ENCODE measurements at places on chromosomes 1 and 21.

DNA sequence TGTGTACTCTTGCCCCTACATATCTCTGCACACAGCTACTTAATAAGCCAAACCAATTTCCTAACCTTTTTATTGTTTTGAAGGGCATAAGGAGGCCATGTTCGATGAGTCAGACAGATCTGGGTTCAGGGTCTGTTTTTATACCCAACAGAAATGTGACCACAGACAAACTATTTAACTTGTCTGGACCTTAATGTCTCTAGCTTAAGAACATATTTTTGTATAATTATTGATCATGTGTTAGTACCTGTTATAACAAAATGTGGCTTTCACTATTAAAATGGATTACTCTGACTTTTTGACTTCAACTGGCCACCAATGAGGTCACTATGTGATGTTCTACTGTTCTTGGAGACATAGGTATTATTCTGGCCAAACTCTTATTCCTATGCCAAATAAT, 507.8 kb upstream of the USP24 start:
- DNase-seq, result no peak

DNA sequence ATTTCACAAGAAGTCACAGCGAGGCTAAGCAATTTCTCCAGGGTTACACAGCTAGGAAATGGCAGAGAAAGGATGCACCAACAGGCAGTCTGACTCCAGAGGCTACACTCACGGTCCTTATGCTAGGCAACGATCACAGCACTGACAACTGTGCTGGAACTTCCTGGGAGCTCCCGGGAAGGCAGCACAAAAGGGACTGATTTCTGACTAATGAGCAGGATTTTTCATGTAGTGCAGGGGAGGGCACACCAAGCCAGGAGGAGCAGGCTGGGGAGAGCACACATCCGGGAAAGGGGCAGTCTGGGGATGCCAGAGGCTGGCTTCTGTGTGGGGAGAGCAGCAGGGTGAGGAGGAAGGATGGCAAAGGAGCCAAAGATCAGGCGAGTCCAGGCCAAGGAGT, 486.7 kb downstream of the OMA1 start:
- DNase-seq, result no peak

DNA sequence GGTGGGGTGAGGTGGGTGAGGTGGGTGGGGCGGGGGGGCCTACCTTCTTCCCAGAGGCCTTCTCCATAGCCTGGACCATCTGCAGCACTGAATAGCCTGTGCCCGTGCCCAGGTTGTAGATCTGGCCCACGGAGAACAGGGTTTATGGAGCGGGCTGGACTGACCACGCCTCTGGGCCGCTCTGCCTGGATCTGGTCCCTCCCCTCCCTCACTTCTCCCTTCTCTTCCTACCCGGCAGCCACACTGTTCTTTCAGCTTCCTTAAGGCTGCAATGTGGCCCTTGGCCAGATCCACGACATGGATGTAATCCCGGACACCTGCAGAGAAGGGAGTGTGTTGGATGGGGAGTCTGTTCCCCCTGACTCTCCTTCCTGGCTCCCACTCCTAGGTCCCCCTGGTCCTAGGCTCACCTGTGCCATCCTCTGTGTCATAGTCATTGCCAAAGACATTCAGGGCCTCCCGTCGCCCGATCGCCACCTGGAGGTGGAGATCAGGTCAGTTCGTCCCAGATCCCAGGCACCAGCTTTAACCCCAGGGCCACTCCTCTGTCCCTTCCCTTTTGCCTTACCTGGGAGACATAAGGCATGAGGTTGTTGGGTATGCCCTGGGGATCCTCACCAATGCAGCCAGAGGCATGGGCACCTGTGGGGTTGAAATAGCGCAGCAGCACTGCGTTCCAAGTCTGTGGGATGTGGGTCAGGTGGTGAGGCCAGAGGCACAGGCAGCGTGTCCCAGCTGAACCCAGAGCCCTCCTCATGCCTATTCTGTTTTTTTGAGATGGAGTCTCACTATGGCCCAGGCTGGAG, 3.9 kb downstream of the GALE start:
- no peak for DNase-seq

GRCh38 chr21:16437586-16437985, 707.8 kb downstream of the USP25 start:
- DNase-seq, result no peak

GRCh38 chr1:36523230-36523495, 40.5 kb upstream of the CSF3R start:
- no peak for DNase-seq

DNA sequence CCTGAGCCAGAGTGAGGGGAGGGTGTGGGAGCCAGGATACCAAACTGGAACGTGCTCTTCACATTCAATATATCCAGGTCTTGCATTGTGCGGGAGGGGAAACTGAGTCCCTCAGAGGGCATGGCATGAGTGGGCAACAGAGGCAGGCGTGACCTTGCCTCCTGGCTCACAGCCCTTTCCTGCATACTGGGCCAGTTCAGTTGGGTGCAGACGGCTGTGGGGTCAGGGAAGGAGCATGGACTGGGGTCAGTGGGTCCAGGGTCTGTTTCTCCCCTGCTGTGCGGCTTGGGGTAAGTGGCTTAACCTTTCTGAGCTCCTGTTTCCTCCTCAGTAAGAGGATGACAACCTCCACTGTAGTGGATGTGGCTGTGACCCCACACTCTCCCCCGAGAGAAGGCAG, 16.6 kb downstream of the SERINC2 start:
- DNase-seq, result no peak

Measured in nucleus accumbens (tissue), 56 donors.